ENCODE measurements at places on chromosomes 11 and 22. TPM values are rescaled to one million over a fixed set of nuclear protein-coding genes. Genes with fewer than 3 reads are reported as not detected.
A peak's percentile ranks its signal among the peaks of the same experiment; 100 is the strongest.

GGT1 gene
- total RNA-seq = 140 TPM

NAALADL1 gene
- 1.3 TPM for total RNA-seq

OR8D1 gene
- not detected for total RNA-seq

DRD4 gene
- total RNA-seq = 0.37 TPM

OR51I1 gene
- total RNA-seq = not detected

CASP1 gene
- total RNA-seq = 5.9 TPM

CNTF gene
- 0.87 TPM for total RNA-seq

KIF18A gene
- total RNA-seq = 0.31 TPM

USP2 gene
- total RNA-seq = 5.0 TPM

FOSL1 gene
- total RNA-seq = 0.92 TPM

TRPC6 gene
- not detected for total RNA-seq

DNA sequence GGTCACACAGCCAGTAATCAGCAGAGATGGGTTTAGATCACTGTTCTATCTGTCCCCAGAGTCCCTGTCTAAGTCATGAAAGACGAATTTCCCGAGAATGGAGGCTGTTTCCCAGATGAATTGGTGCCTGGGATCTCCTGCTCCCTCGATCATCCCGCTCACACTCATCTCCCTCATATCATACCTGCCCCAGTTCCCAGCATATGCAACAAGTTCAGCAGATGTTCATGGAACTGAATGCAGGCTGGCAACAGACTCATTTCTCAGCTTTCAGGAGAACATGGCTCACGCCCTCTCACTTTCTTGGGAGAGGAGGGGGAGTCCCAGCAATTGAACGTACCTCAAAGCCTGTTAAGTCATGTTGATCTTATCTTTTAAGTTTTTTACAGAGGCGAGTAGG lies 22.1 kb downstream of the CD6 start:
- DNase-seq = no peak

GRCh38 chr22:46125816-46126765 lies 24.2 kb upstream of the PPARA start:
- DNase-seq = peak; percentile 95

GRCh38 chr11:131356206-131356605 lies 14.2 kb upstream of the NTM start:
- no peak for DNase-seq

DNA sequence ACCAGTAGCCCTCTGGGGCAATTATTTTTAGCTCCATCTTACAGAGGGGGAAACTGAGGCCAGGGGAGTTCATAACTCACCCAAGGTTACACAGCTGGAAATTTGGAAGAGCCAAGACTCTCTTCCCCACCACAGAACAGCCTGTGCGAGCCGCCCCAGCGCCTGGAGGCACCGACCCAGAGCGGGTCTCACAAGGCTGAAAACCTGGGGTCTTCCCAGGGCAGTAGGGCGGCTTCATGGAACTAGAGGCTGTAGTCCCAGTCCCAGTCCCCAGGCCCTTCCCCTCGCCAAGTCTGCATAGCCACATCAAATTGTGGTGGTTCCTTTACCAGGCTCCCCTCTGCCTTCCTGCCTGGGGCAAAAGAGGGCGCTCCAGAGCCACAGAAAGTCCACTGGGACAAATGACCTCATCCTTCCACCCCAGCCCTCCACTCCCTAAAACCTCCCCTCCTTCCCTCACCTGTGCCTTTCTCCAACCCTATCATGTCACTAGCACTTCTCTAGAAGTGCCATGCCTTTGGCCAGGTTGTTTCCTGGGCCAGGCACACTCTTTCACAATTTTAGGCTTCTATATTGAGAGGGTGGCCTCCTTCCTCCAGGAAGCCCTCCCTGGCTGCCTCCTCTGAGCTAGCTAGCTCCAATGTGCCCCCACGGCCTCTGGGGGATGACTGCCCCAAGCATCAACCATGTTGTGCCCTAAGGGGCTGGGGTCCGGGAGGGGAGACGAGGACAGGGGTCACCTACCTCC lies 15.2 kb upstream of the CDC42EP1 start:
- DNase-seq = peak; percentile 89

DNA sequence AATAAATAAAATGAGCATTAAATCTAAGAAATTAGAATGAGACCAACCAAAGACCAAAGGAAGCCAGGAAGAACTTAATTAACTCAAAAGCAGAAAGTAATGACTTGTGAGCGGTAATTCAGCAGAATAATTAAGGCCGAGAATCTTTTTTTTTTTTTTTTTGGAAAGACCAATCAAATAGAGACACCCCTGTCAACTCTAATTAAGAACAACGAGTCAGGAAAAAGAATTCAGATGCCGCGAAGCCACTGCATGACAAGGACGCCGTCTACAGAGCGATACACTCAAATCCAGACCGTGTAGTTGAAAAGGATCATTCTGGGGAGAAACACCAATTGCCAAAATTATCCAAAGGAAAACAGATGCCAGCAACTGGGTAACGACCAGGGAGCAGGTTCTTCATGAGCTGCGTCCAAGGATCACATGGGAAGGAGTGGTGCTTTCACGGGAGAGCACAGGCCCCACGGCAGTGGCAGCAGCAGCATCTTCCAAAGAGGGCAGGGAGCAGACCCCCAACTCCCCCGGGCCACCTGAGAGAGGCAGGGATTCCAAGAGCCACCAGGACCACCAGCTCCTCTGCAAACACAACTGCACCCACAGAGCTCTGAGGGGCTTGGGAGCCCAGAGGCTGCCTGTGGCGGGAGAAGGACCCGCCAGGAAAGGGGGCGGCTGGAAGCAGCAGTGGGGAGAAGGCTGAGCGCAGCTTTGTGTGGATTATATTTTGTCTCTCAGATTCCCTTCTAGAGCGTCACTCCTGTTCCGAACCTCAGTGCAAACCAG lies 469.8 kb downstream of the BRD1 start:
- no peak for DNase-seq

DNA sequence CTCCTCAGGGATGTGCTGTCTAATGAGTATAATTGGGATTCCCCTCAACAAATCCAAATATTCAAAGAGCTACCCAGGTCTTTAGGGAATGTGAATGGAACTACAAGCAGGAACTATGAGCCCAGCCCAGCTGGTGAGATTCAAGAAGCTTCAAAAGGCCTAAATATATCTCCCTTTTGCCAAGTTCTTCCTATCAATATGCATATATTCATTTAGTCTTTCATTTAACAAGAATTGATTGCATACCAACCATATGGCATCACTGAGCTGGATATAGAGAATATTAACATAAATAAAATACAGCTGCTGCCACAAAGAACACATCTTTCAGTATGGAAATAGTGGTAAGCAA lies 58.9 kb upstream of the PRSS23 start:
- no peak for DNase-seq

DNA sequence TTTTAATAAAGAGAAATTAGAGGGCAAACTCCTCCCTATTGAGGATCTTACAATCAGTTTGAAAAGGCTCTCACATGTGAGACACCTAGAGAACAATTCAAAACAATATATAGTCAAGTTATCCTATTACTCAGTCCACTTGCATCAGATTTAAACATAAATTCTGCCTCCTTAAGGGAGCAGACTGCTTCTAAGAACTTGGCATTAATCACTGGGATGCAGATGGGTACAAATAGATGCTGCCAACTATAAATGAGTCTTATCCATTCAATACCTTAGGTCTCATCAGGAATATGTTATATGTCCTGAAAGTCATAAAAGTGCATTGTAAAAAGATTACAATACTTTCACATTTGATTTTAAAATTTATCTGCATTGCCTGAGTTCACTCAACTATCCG lies 269.3 kb upstream of the KIRREL3 start:
- no peak for DNase-seq

DNA sequence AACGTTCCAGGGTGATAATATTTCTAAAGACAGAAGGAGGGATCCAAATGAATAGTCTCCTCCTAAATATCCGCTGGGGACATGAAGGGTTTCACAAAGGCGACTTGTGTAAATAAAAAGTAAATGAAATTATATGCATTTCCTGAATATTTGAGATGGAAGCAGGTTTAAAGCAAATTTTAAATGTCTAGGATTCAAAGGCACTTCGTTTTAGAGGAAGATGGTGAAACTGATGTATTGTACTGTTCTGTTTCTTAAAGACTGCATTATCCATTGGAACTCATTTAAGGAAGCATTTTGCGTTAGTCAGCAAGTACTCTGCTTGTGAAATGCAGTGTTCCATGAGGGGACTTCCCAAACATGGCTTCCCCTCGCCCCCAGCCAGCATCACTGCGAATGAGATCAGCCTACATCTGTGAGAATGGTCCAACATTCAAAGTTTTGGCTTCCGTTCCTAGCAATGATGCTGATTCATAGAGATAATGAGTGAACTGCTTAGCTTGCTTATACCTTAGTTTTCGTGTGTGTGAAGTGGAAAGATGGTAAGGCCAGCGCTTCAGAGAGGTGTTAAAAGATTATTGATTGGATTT lies 1.5 kb downstream of the RAB39A start:
- DNase-seq = no peak

- DNase-seq = no peak
Observed at GRCh38 chr11:47948137-47948536, 32.2 kb upstream of the PTPRJ start.

- peak; percentile 64 for DNase-seq
Observed at GRCh38 chr11:122756417-122756816, 81.9 kb upstream of the CRTAM start.

DNA sequence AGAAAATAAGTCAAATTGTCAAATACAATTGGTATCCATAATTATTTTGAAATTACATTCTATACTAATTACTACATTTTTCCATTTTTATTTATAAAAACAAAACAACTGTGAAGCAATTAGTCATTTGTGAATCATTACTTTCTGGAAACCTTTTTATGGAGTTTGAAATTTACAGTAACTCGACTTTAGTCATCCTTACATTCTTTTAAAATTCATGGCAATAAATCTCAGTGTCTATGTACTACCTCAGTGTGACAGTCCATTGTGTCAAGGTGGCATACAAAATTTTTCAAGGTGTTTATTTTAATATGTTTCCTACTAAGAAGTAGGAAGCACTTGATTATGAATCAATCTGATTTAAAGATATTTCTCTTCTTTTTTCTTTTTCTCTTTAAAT lies 1949.4 kb upstream of the RAG2 start:
- no peak for DNase-seq

- DNase-seq = no peak
Observed at GRCh38 chr11:75273411-75274391, 33.1 kb downstream of the TPBGL start.

- DNase-seq = no peak
Observed at GRCh38 chr11:65573391-65574079, 1.2 kb downstream of the FAM89B start.

DNA sequence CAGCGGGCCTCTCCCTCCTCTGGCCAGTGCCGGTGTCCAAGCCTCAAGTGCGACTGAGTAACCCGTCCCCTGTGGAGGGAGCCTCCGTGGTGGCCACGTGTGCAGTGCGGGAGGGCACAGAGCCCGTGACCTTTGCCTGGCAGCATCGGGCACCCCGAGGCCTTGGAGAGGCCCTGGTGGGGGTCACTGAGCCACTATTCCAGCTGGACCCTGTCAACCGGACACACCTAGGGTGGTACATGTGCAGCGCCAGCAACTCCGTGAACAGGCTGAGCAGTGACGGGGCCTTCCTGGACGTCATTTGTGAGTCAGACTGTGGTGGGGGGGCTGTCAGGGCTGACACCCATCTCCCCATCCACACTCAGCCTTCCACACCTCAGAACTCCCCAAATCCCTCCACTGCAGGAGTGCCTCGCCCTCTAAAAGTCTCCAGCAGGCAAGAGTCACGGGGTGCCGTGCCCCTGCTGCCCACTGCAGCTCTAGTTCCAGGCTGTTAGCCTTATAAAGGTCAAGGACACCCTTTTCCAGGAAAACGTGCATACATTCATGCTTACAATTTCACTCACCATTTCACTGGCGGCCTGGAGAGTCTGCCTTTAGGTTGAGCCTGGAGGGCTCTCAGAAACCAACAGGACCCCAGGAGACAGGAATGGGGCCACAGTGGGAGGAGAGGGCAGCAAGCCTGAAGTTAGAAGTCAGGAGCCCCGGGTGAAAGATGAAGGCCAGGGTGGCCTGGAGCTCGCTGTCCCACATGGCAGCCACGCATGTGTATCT lies 2.6 kb downstream of the VSIG10L2 start:
- no peak for DNase-seq

GRCh38 chr11:116932181-116932580 lies 94.8 kb upstream of the APOA1 start:
- no peak for DNase-seq

DNA sequence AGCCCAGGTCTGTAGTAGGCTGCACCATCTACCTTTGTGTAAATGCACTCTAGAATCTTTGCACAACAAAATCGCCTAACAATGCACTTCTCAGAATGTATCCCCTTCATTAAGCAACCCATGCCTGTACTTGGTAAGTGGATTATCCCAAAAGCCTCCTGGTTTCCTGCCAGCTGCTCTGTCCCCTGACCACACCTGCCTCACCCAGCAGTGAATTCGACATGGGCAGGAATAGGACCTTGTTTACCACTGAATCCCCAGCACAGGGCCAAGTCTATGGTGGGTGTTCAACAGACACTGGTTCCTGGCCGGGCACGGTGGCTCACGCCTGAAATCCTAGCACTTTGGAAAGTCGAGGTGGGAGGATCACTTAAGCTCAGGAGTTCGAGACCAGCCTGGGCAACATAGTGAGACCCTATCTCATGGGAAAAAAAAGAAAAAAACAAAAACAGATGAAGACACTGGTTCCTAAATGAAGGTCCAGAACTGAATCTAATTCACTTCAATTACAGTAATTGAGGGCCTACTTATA lies 5.1 kb upstream of the SYCE3 start:
- no peak for DNase-seq

- no peak for DNase-seq
Observed at GRCh38 chr11:92152245-92152644, 72.4 kb upstream of the FAT3 start.
